Fibroblast of the conjunctiva (primary cell): ENCODE measurements at places on chromosomes 16 and 17.

DNA sequence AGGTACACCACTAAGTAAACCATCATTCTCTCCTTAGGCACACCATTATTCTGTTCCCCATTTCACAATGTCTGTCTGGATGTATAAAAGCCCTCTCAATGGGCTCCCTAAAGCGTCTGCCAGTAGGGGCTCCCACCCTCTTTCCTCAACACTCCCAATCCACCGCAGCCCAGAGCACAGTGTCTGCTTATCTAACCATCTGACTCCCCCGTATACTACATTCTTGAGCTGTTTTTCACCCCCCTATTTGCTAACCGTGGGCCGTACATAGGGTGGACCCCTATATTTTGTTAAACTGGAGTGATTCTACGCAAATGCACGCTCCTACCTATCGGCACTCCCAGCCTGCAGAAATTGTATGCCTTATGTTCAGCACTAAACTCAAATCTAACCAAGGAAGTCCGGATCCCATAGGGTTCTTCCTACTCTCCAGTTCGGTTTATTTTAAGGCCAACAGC, 685 bp upstream of the PSMD3 start:
- no peak for DNase-seq

DNA sequence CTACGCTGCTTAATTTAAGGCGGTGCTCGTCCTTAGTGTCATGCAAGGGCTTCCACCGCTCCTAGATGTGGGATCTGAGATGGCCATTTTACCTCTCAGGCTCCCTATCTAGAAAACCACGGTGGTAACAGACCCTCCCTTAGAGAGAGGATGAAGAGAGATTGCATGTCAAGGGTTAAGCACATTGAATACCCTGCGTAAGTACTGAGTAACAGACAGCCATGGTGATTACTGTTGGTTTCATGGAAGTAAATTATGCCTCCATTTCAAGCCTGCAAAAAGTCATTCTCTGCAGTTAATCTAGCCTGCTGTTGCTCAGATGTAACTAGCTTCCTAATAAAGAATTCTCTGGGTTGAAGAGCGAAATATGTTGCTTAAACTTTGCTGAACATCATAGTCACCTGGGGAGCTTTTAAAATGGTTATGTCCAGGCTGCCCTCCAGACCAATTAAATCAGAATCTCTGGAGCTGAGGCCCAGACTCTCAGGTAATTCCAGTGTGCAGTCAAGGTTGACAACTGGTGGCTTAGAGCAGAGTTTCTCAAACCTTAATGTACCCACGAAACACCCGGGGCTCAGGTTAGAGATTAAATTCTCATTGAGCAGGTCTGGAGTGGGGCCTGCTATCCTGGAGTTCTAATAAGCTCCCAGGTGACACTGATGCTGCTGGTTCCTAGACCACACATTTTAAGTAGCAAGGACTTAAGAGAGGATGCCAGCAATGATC, 167.1 kb downstream of the SNX29 start:
- DNase-seq, result no peak

DNA sequence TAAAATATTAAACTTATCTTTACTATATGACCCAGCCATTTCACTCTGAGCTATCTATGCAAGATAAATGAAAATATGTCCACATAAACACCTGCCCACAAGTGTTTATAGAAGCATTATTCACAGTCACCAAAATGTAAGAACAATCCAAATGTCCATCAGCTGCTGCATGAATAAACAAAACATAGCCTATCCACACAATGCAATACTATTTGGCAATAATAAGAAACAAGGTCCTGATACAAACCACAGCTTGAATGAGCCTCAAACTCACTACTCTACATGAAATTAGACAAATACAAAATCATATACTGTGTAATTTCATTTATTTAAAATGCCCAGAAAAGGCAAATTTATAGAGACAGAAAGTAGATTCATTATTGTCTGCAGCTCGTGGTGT, 355.1 kb downstream of the CDH8 start:
- no peak for DNase-seq

GRCh38 chr16:49048557-49048956, 233.1 kb downstream of the CBLN1 start:
- no peak for DNase-seq

GRCh38 chr16:71383054-71383773, 24.7 kb downstream of the CALB2 start:
- DNase-seq, result no peak

DNA sequence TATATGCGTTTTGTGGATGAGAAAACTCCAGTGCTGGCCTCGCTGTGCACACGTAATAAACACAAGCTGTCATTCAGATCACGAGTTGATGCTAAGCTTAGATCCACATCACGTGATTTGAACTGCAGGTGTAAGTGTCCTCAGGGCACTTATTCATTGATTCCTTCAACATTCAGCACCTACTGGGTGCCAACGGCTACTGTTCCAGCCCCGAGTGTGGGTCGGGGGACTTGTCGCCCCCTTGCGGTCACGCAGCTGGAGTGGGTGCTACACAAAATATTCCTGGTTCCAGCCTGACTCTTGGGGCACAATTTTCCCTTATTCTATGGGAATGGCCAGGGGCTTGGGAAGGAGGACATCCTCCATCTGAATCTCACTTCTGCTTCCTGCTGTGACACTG, 29.9 kb upstream of the GINS2 start:
- DNase-seq, result no peak

DNA sequence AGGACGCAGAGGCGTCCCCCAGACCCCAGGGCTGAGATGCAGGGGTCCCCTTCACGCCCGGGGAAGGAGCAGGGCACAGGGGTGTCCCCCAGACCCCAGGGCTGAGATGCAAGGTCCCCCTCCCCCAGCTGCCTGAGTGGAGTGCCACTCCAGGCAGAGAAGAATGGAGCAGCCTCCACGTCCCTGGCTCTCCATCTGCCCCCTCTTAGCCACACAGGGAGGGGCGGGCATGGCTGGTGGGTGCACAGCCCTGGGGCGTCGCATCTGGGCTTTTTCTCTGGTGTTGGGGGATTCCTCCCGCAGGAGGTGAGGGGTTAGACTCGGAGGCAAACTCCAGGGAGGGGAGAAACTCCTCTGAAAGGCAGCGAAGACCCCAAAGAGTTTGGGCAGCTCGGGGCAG, 17.5 kb downstream of the CIBAR2 start:
- no peak for DNase-seq

DNA sequence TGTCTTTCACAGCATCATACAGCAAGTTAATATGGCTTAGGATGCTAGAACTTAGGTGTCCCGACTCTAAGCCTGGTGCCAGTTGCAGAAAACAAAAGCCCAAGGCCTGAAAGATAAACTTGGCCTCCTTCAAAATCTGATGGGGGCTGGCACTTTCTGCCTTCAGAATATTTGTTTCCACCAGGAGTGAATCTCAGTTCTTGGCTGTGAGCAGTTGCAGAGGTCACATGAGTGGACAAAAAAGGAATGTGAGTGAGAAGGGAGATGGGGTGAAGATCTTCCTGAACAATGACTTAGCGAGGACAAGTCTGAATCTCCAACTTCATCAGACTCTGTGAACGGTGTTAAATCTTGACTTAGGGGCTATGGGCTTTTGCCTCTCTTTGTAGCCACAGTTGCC, 46.6 kb downstream of the HOXB1 start:
- no peak for DNase-seq

- DNase-seq, result no peak
Observed at GRCh38 chr16:29644338-29644857, 18.6 kb upstream of the SPN start.
